WTC11 (cell line): ENCODE measurements at places on chromosomes 6 and 20.
A peak's percentile ranks its signal among the peaks of the same experiment; 100 is the strongest.

DNA sequence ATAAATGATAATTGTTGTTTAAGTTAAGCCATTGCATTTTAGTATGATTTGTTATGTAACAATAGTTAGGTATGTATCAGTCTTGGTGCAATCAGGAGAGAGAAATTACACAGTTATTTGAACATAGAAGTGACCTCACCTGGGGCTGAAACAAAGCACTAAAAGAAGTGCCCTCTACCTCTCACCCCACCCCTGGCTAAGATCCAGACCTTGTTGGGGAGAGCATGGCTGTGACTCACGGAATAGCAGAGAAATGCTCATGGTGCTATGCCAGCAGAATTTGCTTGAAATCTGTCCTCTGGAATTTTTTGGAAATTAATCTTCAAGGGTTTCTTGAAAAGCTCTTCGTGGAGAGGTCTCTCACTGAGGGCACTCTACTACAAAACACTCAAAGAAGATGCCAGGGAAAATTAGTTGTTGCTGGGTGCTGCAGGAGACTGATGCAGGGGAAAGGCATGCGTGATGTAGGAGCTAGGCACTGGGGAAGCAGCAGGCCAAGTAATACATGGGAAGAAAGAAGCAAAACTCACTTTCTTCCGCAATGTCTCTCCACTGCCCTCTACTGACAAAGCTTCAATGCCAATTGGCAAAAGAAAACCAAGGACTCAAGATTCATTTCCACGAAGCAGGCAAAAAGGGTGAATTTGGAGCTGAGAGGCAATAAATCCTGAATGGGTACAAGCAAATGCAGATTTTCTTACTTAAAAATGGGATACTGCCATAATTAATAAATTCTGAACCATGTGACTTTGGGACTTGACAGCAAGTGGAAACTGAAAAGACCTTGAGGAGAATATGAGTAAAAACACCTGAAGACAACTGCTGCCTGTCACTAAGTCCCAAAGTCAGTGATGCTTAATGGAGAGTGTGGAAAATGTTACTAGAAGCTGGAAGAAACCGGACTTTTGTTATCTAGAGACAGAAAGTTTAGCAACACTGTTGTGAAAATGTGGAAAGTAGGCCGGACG is 136.3 kb upstream of the ZNF184 start:
- DNase-seq: no peak
- 0 out of 2 replicates have a peak overlapping the region, but pooled peaks have one; percentile 22 for H3K27ac ChIP-seq
- H3K4me3 ChIP-seq: no peak overlapping the region
- H3K4me1 ChIP-seq: peaks cover 8% of the 10 kb centered on the region
- H3K36me3 ChIP-seq: no peaks in the 10 kb centered on the region

GRCh38 chr6:15303162-15303919 is 57.5 kb downstream of the JARID2 start:
- no peaks in the 10 kb centered on the region for H3K27me3 ChIP-seq
- H3K4me3 ChIP-seq: no peak overlapping the region
- peaks cover 86% of the 10 kb centered on the region for H3K4me1 ChIP-seq
- no peak for DNase-seq

DNA sequence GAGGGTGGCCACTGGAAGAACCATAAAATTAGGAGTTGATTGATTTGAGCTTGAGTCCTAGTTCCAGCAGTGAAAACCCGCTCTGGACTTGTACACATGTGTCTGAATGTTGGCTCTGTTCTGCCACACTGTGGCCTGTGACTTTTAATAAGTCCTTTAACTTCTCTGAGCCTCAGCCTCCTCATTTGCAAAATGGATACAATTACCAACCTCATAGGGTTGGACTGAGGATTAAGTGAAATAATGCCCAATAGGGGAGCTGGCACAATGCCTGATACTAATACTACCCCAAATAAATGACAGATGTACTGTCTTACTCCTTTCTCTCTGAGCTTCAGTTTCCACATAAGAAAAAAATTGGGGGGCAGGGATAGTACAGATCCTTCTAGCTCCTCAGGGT is 92.6 kb upstream of the RIPOR2 start:
- no peaks in the 10 kb centered on the region for H3K36me3 ChIP-seq
- H3K27me3 ChIP-seq: no peaks in the 10 kb centered on the region
- DNase-seq: no peak
- H3K27ac ChIP-seq: no peak overlapping the region
- no peak overlapping the region for H3K4me3 ChIP-seq

- no peak overlapping the region for H3K4me3 ChIP-seq
- H3K36me3 ChIP-seq: peaks cover under 1% of the 10 kb centered on the region; the same call in 1 of the 2 replicates
- H3K4me1 ChIP-seq: peaks cover 10% of the 10 kb centered on the region
- no peak for DNase-seq
Measured at GRCh38 chr6:105568142-105568541, 165.3 kb upstream of the PREP start.

- H3K27me3 ChIP-seq: no peaks in the 10 kb centered on the region; the same call in 1 of the 2 replicates
- no peaks in the 10 kb centered on the region for H3K36me3 ChIP-seq
- H3K27ac ChIP-seq: no peak overlapping the region
- H3K4me1 ChIP-seq: no peaks in the 10 kb centered on the region
- DNase-seq: no peak
- no peak overlapping the region for H3K4me3 ChIP-seq
Measured at GRCh38 chr20:35215066-35215956, 11.2 kb upstream of the MMP24 start.

GRCh38 chr20:23063581-23063980 is 14.1 kb upstream of the THBD start:
- H3K4me1 ChIP-seq: peaks cover 32% of the 10 kb centered on the region
- no peak overlapping the region for H3K4me3 ChIP-seq
- no peaks in the 10 kb centered on the region for H3K27me3 ChIP-seq
- H3K27ac ChIP-seq: no peak overlapping the region

GRCh38 chr6:123417535-123417934 is 219.2 kb downstream of the TRDN start:
- DNase-seq: no peak
- H3K27ac ChIP-seq: no peak overlapping the region
- no peaks in the 10 kb centered on the region for H3K27me3 ChIP-seq
- H3K4me3 ChIP-seq: no peak overlapping the region

DNA sequence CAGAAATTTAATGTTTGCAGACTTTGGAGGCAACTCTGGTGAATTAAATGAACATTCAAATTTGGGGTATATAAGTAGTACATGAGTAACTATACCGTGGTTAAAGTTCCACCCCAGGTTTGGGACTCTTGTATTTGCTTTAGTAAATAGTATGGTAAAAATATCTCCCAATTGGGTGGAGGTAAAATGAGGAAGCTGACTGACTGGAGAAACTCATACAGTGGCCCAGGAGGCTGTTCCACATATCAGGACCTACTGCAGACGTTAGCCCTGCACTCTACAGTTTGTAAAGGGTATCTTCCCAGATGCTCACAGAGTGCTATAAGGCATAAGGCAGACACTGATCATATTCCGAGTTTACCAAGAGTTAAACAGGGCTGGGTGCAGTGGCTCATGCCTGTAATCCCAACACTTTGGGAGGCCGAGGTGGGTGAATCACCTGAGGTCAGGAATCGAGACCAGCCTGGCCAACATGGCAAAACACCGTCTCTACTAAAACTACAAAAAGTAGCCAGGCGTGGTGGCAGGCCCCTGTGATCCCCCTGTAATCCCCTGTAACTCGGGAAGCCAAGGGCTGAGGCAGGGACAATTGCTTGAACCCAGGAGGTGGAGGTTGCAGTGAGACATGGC is 53.7 kb downstream of the CPXM1 start:
- H3K27ac ChIP-seq: no peak overlapping the region
- H3K4me3 ChIP-seq: no peak overlapping the region
- H3K27me3 ChIP-seq: peaks cover 95% of the 10 kb centered on the region
- DNase-seq: no peak
- H3K4me1 ChIP-seq: peaks cover 38% of the 10 kb centered on the region
- no peaks in the 10 kb centered on the region for H3K36me3 ChIP-seq

- no peak overlapping the region for H3K4me3 ChIP-seq
- DNase-seq: no peak
- no peaks in the 10 kb centered on the region for H3K4me1 ChIP-seq
- H3K27ac ChIP-seq: no peak overlapping the region
- no peaks in the 10 kb centered on the region for H3K27me3 ChIP-seq
Measured at GRCh38 chr6:154267508-154268106, 89.0 kb downstream of the IPCEF1 start.

GRCh38 chr6:35327349-35328027 is 14.9 kb upstream of the PPARD start:
- H3K36me3 ChIP-seq: peaks cover 3% of the 10 kb centered on the region
- DNase-seq: peak; percentile 76
- peaks cover 9% of the 10 kb centered on the region for H3K4me1 ChIP-seq
- peaks cover 1% of the 10 kb centered on the region; the same call in 1 of the 2 replicates for H3K27me3 ChIP-seq
- no peak overlapping the region for H3K4me3 ChIP-seq

GRCh38 chr6:5657684-5658430 is 348.9 kb downstream of the NRN1 start:
- H3K27me3 ChIP-seq: no peaks in the 10 kb centered on the region
- no peak for DNase-seq

- H3K36me3 ChIP-seq: no peaks in the 10 kb centered on the region
- no peak overlapping the region for H3K4me3 ChIP-seq
- no peaks in the 10 kb centered on the region for H3K4me1 ChIP-seq
- H3K27ac ChIP-seq: no peak overlapping the region
- DNase-seq: no peak
- H3K27me3 ChIP-seq: no peaks in the 10 kb centered on the region
Measured at GRCh38 chr6:2378891-2379652, 133.7 kb upstream of the GMDS start.

DNA sequence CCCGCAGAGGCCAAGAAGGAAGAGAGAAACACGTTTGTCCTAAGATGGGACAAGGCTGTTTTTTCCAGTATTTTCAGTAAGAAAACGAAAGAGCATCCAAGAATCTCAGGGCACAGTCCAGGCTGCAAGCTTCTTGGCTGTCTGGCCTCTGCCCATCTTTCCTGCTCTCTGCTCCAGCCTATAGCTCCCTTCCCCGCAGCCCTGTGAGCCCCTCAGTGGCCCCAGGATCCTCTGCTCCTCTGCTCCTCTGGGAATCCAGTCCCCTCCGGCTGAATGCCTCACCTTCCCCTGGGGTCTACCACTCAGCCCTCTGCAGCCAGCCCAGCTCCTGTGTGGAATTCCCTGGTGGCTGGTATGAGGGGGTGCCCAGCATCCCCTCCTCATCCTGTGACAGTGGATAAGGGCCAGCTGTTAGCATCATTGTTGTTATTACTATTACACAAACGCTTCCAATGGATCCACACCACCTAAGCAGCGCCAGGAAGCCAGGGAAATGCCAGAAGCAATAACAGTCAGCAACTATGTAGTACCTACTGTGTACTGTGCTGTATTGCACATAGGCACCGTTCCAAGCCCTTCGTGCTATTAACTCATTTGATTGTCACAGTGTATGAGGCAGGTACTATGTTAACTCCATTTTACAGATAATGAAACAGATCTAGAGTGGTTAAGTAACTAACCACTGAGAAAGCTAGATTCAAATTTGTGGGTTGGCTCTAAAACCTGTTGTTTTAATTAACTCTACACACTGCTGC is 60.3 kb upstream of the PTPN1 start:
- no peaks in the 10 kb centered on the region for H3K36me3 ChIP-seq
- DNase-seq: no peak
- H3K27ac ChIP-seq: no peak overlapping the region
- no peaks in the 10 kb centered on the region; the same call in 1 of the 2 replicates for H3K27me3 ChIP-seq
- H3K4me3 ChIP-seq: no peak overlapping the region
- peaks cover 21% of the 10 kb centered on the region for H3K4me1 ChIP-seq

GRCh38 chr20:51389543-51390264 is 152.8 kb downstream of the NFATC2 start:
- no peak overlapping the region for H3K4me3 ChIP-seq
- no peak for DNase-seq
- peaks cover 5% of the 10 kb centered on the region; the same call in 1 of the 2 replicates for H3K27me3 ChIP-seq
- H3K36me3 ChIP-seq: no peaks in the 10 kb centered on the region

DNA sequence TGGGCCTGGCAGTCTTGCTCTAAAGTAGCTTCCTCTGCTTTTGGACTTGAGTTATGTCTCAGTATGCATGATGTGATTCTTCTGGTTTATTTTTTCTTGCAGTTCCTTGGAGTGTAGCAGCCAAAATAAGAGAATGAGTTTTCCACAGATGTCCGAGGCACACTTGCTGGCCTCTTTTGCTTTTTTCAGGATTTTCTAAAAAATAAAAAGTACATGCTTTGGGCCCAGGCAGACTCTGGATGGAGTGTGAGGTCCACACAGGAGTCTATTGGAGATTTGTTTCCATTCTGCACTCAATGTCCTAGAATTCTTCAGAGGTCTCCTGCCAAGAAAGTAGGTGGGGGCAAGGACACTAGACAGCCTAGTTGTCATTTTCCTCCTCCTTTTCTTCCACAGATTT is 477.6 kb downstream of the EPM2A start:
- H3K27ac ChIP-seq: no peak overlapping the region
- H3K4me1 ChIP-seq: peaks cover 11% of the 10 kb centered on the region
- no peak overlapping the region for H3K4me3 ChIP-seq

DNA sequence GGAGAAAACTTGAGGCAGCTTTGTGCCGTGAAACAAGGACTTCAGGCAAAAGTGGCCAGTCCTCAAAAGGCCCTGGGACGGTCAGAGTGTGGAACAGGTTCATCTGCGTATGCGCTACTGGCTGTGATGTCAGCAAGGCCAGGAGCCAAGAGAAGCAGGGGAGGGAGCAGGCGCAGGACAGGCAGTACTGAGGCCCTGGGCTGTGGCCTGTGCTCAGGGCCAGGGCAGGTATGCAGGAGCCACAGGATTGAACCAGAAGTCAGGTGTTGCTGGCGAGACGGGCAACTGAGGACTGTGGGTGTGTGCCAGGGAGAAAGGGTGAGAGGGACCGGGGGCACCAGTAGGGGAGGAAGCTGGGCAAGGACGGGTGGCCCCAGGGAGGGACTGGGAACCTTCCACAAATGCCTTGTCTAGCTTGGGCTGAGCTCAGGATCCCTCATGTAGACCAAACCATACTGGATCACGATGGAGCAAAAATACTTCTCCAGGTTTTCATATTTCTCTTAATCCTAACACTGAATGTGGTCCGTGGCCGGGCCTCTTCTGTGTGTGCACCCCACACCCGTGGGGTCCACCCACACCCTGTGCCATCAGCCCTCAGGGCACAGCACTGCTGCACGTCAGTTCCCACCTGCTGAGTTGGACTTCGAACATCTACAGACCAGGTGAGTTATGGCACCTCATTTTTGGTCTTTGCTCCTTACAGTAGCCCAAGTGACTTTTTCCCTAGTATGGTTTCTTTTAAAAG is 46.9 kb downstream of the GINS1 start:
- H3K4me1 ChIP-seq: no peaks in the 10 kb centered on the region
- H3K4me3 ChIP-seq: no peak overlapping the region
- peak overlapping the region; percentile 65 for H3K27ac ChIP-seq
- H3K27me3 ChIP-seq: no peaks in the 10 kb centered on the region
- no peak for DNase-seq
- H3K36me3 ChIP-seq: peaks cover 49% of the 10 kb centered on the region

DNA sequence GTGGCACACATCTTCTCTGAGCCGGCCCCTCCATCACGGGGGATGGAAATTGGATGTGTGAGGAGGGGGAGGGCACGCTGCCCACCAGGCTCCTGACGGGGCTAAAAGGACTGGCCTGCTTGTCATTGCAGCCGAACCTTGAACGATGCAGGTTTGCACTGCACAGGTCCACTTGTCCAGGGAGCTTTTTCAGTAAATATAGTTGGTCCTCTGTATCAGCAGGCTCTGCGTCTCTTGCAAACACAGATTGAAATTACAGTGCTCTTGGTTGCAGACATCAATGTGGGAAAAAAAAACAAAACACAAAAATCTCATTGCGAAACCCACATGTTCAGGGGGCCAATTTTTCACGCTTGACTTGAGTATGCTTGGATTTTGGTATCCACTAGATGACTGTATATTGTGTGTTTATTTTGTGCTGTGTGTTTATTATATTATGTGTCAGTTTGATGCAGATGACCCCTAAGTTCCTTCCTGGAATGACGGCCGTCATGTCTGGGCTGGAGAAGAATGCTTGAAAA is 29.2 kb downstream of the ERMARD start:
- DNase-seq: no peak
- H3K27me3 ChIP-seq: no peaks in the 10 kb centered on the region
- H3K36me3 ChIP-seq: peaks cover 21% of the 10 kb centered on the region
- H3K27ac ChIP-seq: no peak overlapping the region
